Right lung (tissue), 10 donors: ENCODE measurements at places on chromosomes 6 and 20.
A peak's percentile ranks its signal among the peaks of the same experiment; 100 is the strongest.

GRCh38 chr20:10047427-10047826 lies 12.6 kb downstream of the ANKEF1 start:
- DNase-seq: no peak

- DNase-seq: no peak
These were observed 300.9 kb upstream of the PRDM1 start for GRCh38 chr6:105785066-105785811.

GRCh38 chr6:27599859-27600532 lies 127.1 kb upstream of the ZNF184 start:
- DNase-seq: no peak

DNA sequence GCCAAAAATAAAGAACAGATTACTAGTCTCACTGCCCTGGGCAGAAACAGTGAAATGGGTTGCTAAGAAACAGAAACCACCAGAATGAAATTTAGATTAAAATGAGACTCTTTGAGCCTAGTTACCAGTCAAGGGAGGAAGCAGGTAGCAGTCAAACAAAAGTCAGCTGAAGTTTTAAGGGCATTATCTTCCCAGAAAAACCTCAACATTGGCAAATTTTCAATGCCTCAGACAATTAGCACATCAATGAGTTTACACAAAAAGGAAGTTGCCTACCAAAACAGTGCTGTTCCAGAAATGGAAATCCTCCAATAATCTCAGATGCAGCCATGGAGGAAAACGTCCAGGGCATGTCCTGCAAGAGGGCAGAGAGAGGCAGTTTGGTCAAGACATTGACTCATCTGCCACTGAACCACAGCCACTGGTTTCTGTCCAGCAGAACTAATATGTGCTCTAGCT lies 399.7 kb upstream of the ADGRB3 start:
- no peak for DNase-seq

DNA sequence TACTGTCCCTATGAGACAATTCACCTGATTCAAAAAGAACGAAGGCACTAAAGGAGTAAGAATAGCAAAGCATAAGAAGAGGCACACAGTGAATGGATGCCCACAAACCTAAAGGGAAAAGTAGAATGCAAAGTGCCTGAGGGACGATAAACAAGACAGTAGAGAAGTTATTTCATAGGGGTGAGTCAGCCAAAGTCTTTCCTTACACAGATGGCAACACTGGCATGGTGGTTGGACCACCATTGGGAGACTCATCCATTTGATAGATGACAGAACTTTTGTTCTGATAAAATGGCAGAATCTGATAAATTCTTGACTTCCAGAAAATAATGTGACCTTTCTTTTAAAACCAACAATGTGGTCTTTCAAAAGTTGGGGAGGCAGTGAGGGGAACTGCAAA lies 148.1 kb upstream of the HDAC2 start:
- DNase-seq: no peak

- DNase-seq: no peak
These were observed 1.4 kb upstream of the AAR2 start for GRCh38 chr20:36234771-36235320.

DNA sequence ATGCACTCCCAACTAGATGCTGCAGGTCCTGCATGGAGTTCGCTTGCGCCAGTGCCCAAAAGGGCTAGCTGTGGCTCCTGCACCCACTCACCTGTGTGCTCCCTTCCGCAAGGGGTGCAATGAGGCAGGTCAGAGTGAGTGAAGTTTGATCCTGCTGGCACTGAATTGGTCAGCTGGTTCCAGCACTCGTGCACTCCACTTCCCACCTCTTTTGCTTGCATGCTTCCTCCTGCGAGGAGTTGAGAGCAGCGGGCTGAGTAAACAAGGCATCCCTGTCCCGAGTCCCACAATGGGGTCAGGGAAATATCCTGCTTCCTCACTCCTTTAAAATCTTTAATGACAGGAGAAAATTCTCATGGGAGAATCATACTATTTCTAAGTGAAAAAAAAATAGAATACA lies 86.2 kb downstream of the LCA5 start:
- DNase-seq: no peak

DNA sequence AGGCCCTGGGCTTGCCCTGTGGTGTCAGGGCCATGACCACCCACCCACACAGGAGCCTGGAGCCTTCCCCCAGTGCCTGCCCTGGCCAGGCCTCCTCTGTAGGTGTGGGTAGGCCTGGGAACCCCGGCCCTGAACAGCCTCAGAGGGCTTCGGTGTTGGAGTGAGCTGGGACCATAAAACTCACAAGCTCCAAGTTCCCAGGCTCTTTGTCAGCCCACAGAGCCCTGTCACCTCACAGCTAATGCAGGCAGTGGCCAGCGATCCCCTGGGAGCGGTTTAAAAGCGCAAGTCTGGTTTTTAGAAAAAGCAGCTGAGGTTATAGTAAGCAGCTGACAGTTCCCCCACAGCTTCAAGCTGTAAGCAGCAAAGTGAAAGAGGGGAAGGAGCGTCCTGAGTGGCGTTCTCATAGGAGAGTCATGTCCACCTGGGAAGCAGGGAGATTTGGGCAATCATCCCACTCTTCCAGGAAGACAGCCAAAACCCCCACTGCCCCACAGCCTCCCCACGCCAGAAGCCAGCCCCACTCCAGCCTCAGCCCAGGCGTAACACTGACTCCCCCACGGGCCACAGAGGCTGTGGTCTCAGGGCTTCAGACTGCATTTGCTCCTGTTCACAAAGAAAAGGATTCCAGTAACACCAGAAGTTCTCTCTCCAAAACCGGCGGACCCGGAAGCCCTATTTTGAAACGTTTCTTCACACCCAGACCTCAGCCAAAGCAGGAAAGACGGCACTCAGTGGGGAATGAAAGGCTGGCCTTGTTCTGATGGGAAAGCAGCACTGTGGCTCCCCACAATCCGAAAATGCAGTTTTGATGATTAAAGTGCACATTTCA lies 34.3 kb upstream of the FOXC1 start:
- peak; percentile 35 for DNase-seq

GRCh38 chr6:88492824-88493223 lies 326.7 kb upstream of the CNR1 start:
- DNase-seq: no peak

GRCh38 chr20:54067606-54068174 lies 2.7 kb downstream of the BCAS1 start:
- DNase-seq: peak; percentile 63
